ENCODE measurements at places on chromosomes 16 and 17.

DNA sequence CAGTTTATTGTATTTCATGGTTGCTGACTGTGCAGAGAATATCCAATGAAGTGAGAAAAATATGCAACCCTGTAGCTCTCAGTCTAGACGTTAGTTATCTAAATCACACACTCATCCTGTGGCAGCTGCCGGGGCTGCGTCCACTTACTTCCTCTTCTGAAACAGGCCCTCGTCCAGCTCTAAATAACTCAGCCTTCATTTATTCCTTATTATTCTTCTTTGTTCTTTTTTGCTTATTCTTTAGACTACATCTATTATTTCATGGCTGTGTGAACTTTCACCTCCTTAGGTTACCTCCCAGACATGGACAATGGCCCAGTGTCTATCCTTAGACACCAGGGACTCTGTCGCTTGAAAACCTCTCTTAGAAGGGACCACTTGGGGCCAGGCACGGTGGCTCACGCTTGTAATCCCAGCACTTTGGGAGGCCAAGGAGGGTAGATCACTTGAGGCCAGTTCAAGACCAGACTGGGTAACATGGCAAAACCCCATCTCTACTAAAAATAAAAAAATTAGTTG, 3.4 kb upstream of the THUMPD1 start:
- no peak for DNase-seq

- no peak for DNase-seq
These were observed 22.9 kb upstream of the C1QL1 start for GRCh38 chr17:44990994-44991393.

DNA sequence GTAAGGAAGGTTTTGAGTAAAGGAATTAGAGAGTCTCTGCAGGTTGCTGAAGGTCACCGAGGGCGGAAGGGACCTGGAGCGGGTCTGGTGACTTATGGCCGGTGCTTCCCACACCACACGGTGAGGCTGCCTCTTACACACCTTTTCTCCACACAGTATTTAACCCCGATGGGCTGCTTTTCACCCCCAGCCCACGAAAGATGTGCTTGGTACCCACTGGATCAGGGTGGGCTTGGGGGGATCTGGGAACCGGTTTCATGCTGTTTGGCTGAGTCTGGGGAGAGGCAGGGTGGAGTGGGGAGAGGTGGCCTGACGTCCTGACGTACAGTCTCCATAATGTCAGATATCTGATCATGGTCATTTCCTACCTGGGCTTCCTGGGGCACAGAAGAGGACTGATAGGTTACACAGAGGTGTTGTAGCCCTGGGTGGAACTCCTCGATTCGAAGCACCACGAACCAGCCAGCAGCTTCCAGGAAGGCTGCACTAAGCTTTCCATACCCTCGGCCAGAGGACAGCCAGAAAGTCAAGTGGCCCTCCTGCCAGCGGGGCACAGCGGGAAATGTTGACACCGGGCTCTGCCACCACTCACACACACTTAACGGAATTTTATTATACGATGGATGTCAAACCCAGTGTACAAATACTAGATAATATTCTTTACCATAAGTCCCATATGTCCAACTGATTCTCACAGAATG, 34.0 kb downstream of the OR1D5 start:
- no peak for DNase-seq

GRCh38 chr17:70109497-70109896, 34.5 kb downstream of the KCNJ16 start:
- DNase-seq: no peak

DNA sequence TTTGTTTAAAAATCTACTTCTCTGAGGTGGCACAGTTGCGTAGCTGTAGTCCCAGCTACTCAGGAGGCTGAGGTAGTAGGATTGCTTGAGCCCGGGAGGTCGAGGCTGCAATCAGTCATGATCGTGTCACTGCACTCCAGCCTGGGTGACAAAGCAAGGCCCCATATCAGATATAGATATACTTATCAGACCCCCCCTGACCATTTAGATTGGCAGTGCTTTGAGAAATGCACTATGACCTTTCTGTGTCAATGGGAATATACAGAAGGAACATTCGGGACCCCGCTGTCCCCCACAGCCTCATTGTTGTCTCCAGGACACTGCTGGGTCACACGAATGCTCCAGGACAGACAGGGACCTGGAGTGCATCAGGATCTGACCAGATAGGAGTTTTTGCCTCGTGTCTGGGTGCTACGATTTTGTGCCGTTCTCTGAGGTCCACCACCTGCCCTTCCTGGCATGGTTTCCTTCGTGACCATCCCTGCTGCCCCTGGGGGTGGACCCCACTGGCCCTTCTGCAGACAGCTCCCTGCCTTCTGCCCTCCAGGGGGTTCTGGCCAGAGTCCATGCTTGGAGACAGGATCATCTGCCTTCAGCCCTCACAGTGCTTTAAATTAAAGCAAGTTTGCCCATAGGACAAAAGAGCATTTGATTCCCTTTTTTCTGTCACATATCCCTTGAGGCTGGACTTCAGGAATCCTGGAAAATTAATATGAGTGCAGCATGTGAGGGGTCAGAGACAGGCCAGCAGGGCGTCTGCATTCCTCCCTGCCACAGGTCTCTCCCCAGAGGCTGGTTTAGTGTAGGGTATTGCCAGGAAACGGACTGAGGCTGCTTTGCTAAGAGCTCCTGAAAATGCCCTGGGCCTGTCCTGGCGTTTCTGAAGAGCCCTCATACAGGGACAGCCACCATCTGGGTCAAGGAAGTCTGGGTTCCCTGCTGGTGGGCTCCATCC, 19.3 kb downstream of the PLD6 start:
- DNase-seq: no peak

GRCh38 chr17:64786337-64786736, 124.2 kb upstream of the SMURF2 start:
- no peak for DNase-seq

DNA sequence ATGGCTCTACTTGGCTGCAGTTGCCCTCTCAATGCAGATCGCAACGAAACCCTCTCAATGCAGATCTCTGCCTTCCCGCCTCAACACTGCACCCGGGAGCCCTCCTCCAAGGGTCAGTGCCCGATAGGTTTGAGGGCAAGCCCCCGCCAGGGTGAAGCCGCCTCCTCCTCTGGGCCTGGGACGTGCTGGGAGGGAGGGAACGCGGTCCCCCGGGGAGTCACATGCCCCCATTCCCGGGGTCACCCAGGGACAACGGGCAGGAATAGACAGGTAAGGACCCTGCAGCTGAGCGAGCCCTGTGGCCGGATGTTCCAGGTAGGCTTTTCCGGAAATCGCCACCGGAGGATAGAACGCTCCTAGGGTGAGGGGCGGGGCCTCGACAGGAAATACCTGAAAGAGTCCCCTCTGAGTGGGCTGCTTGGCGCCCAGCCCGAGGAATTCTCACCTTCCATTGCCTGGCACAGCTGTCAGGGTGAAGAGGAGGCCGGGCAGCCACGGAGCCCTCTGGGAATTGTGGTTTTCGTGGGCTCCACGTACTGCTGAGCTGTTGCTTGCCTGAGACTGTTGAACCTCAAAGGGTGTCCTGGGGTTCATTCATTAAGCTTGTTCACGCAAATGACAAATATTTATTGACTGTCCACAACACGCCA, 12.8 kb downstream of the ZNF174 start:
- DNase-seq: no peak

DNA sequence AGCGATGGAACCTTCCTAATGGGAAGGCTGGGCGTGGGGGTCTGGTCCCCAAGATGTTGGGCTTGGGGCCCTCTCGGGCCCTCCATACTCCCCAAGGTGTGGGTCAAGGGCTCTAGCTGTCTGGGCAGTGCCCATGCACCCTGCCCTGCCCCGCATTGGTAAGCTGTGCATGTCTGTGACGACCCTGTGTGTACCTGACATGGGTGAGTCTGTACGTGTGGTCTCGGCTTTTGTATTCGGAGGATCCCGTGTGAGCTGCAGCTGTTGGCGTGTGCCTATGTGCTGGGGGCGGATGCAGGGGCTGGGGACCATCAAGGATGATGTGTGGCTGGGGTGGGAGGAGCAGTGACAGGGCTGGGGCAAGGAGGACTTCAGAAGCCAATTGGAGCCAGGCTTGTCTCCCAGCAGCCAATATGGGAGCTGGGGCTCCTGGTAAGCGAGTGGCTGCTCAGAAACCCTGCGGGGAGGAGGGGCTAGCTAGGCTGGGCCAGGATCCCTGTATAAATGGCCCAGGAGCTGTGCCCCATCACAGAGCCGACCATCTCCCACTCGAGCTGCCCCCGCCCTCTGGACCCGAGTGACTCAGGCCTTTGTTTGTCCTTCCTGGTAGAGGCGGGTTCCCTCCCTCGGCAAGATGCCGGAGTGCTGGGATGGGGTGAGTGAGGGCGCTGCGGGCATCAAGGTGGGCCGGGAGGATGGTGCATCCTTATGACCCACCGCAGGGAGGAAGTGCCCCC, at the start of gene NDRG4:
TSS of gene NDRG4 (plus strand) at position 529 of the 737 bp plus-strand sequence. CDS start at position 635, 106 bp downstream.
- peak; percentile 11 for DNase-seq

- DNase-seq: no peak
These were observed 26.9 kb downstream of the MINK1 start for GRCh38 chr17:4859816-4860625.

DNA sequence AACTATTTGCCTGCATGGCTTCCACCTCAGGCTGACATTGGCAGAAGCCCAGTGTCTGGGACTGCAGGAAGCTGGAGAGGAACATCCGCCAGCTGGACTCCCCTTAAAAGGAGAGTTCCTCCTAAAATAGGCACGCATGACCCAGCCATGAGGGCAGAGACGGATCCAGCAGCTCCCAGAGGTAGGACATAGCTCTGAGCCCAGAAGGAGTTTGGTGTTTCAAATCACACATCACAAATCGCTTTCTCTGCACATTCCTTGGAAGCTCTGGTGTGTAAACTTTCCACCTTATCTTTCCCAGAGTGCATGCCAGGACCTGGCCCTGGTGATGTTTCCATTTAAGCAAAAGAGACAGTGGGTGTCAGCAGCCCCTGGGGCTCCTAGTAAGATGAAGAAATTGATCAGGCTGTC, 231.1 kb upstream of the CDH5 start:
- DNase-seq: no peak

GRCh38 chr16:22190081-22190775, 15.8 kb upstream of the EEF2K start:
- peak; percentile 97 for DNase-seq

DNA sequence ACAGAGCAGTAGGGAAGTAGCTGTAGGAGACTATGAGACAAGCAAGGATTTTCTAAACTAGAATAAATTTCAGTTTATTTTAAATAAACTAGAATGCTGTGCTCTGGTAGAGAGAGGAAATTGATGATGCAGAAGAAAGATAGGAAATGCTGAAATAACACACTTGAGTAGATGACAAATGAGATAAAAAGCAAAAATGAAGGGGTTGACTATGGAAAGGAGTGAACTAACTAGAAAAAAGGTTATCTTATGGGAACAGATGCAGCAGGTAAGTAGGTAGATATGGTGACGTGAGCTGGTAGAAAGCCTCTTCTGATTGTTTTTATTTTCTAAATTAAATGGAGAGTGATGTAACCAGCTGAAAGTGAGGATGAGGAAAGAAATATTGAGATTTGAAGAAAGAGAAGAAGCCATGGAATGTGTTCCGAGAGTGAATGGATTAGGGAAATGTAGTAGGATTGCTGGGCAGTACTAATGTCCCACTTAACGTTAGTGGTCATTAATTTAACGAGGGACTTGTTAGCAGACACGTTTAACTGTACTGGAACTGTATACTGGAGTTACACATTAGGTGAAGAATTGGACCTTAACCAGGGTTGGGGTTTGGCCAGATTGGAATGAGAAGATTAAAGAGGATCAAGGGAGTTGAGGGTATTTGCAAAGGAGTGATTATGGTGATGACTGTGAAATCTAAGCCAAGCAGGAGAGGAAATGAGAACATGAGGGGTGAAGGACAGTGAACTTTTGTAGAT, 196.5 kb downstream of the TANC2 start:
- DNase-seq: no peak

DNA sequence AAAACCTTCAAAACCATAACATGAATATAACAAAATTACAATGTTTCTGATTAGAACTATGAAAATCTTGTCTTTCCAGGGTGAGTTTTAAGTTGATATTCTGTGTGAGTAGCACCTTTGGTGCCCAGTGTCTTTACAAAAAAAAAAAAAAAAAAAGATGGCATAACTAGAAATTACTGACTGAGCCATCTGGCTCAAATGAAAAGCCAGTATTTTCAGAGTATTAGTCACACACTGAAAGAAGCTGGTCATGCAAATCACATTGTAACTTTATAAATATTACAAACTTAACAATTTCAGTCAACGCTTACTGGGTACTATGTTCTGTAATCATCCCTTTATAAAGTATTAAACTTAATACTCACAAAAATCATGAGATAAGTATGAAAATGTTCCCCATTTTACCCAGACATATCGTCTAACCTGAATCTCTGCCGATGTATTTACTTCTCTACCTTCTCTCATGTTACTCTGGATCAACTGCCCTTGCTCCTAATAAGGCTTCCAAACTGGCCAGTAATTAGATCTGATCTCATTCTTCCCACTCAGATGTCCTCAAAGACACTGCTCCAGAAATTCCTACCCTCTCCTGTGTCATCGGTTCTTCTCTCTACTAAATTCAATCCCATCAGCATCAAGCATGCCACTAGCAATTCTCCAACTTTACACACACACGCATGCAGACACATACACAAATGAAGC, 25.4 kb downstream of the UBE2G1 start:
- no peak for DNase-seq

DNA sequence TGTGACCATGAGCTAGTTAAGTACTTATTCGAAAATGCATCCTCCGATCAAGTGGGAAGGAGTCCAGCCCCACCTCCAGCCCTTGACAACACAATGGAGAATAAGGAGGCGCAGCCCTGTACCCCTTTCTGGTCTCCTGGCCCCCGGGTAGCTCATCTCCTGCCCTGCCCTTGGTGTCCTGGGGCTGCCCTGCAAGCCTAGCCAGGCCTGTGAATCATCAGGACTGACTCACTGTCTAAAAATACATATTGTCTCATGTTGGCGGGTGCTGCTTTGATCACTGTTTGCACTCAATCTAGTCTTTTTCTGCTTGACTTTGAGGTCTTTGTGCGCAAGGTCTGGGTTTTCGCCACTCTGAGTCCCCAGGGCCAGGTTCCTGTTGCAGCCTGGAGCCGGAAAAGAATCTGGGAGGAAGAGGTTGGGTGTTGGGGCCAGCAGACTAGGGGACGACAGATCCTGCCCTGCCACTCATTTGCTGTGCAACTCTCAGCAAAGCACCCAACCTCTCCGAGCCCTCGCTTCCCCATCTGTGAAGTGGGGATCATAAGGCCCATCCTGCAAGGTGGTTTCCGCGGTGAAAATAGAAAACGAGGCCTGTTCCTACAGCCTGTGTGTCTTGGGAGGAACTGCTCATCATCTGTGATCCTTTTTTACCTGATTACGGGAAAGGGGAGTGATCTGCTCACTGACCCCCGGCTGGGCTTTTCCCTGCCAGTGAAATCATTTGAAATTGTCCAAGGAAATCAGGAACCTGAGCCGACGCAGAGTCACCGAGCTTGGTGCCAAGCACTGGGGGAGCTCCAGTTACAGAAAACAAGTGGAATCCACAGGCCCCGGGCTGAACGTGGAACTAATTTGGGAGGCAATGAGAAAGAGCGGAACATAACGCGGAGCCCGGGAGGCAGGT, 230.4 kb downstream of the PARN start:
- DNase-seq: no peak

DNA sequence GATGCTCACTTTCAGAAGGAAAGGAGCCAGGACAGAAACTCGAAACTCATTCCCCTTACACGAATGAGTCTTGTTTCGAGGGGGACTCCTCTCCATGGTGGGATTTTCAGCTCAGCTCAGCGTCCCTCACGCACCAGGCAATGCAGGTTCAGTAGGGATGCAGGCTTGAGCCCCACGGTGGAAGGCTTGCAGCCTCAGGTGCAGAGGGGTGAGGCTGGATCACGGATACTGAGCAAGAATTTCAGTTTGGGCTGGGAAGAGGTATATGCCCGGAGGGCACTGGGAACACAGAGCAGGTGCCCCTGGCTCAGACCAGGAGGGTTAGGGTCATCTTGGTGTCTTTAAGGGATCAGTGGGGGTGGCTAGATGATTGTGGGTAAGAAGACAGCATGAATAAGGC, 344.9 kb upstream of the TNRC6C start:
- no peak for DNase-seq

Measured in stimulated activated CD4-positive, alpha-beta T cell treated with anti-CD3 and anti-CD28 coated beads, Interleukin-4, amount 100 ng/mL, for 4 hours (primary cell).